ENCODE measurements at places on chromosomes 5 and 9.

DNA sequence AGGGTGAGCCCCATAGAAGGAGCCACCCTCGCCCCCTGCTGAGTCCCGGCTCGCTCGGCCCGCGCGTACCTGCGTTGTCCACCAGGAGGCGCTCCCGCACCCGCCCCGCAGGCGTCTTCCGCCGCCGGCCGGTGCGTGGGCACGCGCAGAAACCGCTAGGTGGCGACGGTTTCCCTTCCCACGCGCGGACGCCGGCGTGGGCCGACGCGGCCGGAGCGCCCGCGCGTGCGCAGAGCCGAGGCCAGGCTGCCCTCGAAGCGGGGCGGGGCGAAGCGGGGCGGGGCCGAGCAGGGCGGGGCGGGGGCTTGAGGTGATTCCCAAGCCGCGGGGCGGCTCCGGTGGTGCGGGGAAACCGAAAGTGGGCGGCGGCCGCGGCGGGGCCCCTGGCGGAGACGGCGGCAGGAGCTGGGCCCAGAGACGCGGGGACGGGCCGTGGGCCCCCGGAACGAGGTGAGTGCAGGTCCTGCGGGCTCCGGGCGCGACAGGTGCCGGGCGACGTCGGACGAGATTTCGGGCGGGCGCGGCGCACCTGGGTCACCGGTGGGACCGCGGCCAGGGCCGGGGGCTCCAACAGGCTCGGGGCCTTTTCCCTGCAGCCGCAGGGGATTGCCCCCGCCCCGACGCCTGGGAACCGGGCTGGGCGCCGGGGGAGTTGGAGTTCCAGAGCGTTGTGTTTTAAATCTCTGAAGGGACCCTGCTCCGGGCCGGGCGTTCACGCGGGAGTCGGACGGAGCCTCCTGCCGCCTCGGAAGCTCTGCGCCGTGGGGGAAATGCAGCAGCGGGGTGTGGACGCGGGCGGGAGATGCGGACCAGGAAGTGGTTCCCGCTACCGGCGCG is at the start of gene TDRD7:
TSS of gene TDRD7 (plus strand) at position 308 of the 837 bp plus-strand sequence. CDS start 16,370 bp downstream, outside the sequence.
- peak; percentile 90 for DNase-seq

DNA sequence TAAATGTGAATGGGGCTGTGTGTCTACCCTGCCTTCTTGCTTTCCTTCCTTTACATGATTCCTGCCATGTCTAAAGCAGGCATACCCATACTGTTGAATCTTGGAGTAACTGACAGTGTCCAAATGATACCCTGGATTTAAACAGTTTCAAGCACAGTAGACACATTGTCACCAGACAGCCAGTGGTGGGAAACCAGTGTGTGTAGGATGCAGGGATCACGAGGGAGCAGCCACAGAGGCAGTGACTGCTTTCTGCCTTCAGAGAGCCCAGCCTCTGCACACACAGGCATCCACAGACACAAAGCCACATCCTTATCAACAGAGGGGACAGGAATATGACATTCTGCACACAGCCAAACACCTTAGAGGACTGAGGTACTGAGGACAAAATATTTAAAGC is 184.2 kb upstream of the TBCA start:
- no peak for DNase-seq

GRCh38 chr5:55638455-55638854 is 73.7 kb downstream of the SLC38A9 start:
- no peak for DNase-seq

GRCh38 chr9:108991479-108991878 is 21.8 kb downstream of the CTNNAL1 start:
- DNase-seq: no peak

DNA sequence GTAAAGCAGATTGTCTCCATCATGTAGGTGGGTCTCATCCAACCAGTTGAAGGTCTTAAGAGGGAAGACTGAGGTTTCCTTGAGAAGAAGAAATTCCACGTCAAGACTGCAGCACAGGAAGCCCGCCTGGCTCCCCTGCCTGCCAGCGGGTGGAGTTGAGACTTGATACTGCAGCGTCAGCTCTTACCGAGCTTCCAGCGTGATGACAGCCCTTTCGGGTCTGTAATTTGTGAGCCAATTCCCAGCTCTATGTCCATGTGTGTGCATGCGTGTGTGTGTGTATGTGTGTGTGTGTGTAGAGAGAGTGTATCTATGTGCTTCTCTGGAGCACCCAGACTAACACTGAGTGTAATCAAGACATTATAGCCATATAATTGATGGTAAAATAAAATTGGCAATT is 379.7 kb upstream of the IRX2 start:
- no peak for DNase-seq

DNA sequence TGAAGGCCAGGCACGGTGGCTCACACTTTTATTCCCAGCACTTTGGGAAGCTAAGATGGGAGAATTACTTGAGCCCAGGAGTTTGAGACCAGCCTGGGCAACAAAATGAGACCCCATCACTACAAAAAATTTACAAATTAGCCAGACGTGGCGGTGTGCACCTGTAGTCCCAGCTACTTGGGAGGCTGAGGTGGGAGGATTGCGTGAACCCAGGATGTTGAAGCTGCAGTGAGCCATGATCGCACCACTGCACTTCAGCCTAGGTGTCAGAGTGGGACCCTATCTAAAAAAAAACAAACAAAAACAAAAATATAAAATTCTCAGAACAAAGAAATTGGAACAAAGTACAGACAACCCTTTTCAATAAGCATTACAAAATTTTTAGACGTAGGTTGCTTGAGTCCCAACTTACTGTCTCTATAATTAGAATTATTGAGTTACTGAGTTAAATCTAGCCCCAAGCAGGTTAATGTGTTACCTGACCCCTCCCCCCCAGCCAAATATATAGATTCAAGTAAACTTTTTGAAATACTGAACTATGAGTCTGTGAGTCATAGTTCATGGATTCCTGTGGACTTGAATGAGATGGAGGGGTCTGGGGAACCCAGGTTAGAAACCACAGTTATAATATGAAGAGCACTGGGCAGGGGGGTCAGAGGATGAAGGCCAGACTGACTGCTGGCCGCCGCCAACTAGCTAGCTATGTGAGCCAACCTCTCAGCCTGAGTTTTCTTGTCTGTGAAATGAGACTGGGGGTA is 173.1 kb downstream of the AOPEP start:
- no peak for DNase-seq

DNA sequence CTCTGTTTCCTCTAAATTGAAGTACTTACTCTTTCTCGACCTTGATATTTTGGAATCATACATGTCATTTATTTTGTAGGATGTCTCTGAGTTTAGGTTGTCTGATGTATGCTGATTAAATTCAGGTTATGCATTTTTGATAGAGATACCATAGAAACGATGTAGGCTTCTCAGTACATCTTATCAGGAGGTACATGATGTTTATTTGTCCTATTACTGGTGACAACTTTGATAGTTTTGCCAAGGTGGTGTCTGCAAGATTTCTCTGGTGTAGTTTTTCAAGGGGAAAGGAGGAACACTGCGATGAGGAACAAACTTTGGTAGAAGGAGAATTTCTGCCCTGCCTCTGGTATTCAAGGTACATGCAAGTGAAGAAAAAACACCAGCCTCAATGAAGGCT is 29.9 kb downstream of the SUB1 start:
- DNase-seq: no peak

DNA sequence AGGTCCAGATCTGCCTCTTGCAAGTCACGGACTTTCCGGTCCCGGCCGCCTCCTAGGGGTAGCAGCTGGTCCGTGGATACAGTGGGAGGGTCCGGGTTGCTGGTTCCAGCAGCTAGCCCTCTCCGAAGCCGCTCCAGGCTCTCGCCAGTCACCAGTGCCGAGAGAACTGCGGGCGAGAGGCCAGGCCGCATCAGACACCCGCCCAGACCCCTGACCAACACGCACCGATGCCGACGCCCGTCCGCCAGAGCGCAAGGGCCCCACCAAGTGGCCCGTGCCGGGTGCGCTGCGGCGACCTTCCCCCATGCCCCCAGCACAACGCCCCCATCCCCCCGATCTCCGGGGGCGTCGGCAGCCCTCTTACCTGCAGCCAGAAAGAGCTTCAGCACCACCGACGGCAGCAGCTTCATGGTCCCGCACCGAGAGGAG is 470 bp downstream of the HBEGF start:
- DNase-seq: no peak

GRCh38 chr5:55544341-55544740 is 9.6 kb upstream of the PLPP1 start:
- DNase-seq: no peak

- DNase-seq: no peak
Observed at GRCh38 chr5:29240379-29240778, 1953.1 kb upstream of the CDH6 start.

GRCh38 chr5:117800261-117800660 is 1188.1 kb downstream of the DTWD2 start:
- DNase-seq: no peak
